A549 treated with ZK216348 at 1 μM for 4 hours (cell line): ENCODE measurements at places on chromosomes 6 and 20. TPM values are rescaled to one million over a fixed set of nuclear protein-coding genes. Genes with fewer than 3 reads are reported as not detected.

Gene OR2H2
- total RNA-seq, result not detected in 5 replicates

Gene MAP7
- total RNA-seq, result 22.2 to 29.9 TPM (median 26.3 TPM) in 5 replicates

Gene FILIP1
- total RNA-seq, result 0.17 to 0.52 TPM (median 0.31 TPM) in 5 replicates

Gene TGM2
- 309 to 541 TPM (median 445 TPM) in 5 replicates for total RNA-seq

Gene RAB44
- 0.06 to 0.09 TPM (median 0.07 TPM) in 3 of 5 replicates, not detected in the others for total RNA-seq

Gene ASIP
- not detected in 5 replicates for total RNA-seq

Gene MCCD1
- not detected in 5 replicates for total RNA-seq

Gene SLPI
- total RNA-seq, result 8.3 to 13.8 TPM (median 9.4 TPM) in 5 replicates

Gene TOMM6
- total RNA-seq, result 266 to 344 TPM (median 296 TPM) in 5 replicates

Gene COX4I2
- not detected in 5 replicates for total RNA-seq
